ENCODE measurements at places on chromosomes 16 and 17.

GRCh38 chr16:69318911-69319289 lies 7.8 kb downstream of the VPS4A start:
- DNase-seq, result no peak

GRCh38 chr17:1077581-1077985 lies 80.7 kb downstream of the TIMM22 start:
- no peak for DNase-seq

GRCh38 chr16:74305978-74306784 lies 9.6 kb downstream of the PSMD7 start:
- DNase-seq, result no peak

DNA sequence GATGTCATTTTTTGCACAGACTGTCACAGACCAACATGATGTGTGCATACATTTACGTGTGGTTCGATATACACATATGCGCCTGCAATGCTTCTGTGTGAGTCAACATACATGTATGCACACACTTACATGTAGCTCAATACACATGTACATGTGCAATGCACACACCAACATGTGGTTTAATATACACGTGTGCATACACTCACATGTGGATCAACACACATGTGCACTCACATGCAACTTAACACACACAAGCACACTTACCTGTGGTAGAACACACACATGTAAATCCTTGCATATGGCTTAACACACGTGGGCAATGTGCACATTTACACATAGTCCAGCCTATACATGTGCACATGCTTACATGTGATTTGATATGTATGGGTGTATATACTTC lies 97.5 kb downstream of the CYLD start:
- no peak for DNase-seq

GRCh38 chr16:79263425-79263824 lies 337.1 kb downstream of the MAF start:
- no peak for DNase-seq

DNA sequence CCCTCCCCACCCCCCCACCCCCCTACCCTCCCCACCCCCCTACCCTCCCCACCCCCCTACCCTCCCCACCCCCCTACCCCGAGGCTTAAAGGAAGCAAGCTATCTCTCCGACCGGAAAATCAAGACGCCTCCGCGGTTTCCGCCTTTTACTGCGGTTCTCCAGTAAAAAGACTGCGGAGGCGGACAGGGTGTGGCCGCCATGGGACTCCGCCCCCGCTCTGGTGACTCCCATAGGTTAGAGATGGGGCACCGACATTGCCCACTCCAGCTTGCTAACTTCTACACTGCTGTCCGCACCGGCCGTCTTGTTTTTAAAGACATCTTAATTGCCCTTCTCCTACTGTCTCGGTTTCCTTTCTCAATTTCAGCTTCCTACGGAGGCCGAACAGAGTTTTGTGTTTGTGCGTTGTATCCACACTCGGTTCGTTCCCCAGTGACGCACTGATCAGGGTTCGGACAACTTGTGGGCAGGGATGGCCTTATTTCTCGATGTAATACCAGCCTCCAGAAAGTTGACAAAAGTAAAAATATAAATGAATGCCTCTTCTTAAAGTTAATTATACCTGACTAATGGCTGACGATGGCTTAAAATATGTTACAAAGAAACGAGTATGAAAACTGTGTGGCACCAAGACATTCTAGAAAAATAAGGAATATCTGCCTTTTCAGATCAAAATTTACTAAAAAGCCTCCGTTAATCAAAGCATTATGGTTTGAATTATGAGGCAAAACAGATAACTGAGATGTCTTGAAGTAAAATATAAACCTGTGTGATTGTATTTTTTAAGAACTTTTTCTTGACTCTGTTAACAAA lies 1.1 kb upstream of the ZNF200 start:
- no peak for DNase-seq

- DNase-seq, result no peak
Observed at GRCh38 chr16:80092681-80093080, 448.1 kb upstream of the DYNLRB2 start.

DNA sequence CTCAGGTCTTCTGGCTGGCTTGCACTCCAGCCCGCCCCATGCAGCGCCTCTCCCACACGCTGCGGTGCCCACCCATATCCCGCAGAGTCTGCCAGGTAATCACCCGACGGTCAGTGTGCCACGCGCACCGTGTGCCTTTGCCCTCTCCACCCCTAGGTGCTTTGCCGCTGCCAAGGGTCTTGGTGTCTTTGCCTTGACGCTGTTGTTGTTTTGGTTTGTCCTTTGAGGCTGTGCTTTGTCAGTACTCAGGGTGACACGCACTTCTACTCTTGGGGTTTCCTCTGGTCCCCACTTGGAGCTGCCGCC lies 30.1 kb downstream of the UBN1 start:
- no peak for DNase-seq

- DNase-seq, result no peak
Observed at GRCh38 chr17:5399767-5400166, 19.7 kb downstream of the NUP88 start.

DNA sequence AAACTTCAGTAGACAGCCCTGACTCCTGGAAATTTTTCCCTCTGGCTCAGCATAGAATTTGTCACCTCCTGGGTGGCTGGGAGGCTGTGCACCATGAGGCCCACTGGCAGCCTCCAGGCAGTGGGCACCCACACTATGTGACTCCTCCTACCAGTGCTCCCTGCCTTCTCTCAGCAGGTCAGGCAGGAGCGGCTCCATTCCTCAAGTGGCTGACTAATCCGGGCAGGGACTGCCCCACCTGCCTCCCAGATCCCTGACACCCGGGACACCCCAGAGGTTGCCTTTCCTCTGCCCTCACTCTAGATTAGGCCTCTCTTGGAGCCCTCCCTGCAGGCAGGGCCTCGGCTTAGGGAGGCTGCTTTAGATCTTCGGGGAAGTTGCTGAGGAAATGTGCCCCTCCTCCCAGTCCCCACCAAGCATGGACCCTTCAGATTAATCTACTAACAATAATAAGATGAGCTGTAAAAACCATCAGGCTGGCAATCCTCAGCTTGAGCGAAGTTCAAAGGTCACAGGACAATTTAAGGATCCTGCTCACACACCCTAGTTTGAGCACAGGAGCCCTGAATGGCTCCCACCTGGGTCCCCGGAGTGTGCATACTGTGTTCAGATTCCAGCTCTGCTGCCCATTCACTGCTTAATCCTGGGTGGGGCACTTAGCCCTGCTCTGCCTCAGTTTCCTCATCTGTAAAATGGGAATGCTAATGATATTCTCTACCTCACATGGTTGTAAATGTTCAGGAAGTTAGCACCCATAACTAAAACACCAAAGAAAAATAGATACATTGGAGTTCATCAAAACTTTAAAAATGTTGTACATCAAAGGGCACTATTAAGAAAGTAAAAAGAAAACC lies 10.0 kb upstream of the MYCBPAP start:
- no peak for DNase-seq
